ENCODE measurements at places on chromosomes 6 and 20.

GRCh38 chr6:150576651-150577226, 22.9 kb upstream of the PLEKHG1 start:
- DNase-seq: no peak

DNA sequence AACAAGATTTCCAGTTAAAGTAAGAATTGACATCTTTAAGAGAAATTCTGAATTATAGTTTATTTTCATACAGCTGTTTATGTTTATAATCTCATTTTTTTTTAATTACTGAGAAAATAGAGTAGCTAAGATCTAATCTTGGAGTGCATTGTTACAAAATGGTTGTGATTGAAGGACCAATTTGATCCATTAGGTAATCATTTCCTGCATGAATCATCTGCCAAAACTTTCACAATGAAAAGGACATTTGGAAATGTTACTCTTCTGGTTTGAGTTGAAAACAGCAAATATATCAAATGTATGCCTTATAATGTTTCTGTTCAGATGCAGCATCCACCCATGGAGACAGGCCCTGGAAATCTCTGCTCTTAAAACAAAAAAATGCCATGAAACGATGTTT, 19.0 kb downstream of the TUBB2A start:
- DNase-seq: no peak

GRCh38 chr6:71287926-71288227, 734 bp upstream of the OGFRL1 start:
- no peak for DNase-seq

DNA sequence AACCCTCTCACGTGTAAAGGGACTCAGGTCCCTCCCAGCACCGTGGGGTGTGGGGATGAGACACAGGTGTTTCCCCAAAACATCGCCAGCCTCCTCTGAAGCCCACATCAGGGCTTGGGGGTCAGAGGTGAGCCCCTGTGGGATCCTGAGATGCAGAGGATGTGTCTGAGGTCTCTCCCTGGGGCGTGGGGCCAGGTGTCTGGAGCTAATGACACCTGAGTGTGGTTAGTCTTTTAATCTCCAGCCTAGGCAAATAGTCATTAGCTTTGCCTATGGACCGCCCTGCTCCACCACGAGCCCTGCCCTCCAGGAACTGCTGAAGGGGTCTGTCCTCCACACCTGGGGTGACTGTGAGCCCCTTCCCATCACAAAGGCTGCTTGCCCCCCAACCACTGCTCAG, 1.7 kb downstream of the SRMS start:
- no peak for DNase-seq

DNA sequence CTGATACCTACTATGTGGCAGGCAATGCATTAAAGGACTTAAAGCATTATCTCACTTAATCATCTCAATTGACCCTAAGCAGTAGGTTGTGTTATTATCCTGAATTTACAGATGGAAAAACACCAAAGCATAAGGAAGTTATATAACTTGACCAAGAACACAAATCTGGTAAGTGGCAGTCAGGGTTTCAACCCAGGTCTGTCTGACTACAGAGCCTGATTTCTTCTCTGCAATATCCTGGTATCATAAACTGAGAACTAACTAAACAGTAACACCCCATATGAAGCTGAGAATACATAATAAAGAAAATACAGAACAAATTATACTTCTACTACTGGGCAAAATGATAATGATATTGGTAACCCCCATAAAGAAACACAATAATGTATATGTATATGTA, 13.8 kb upstream of the DST start:
- no peak for DNase-seq

- DNase-seq: no peak
Observed at GRCh38 chr6:83270971-83271719, 78.0 kb downstream of the RWDD2A start.

GRCh38 chr6:125271486-125272159, 30.1 kb downstream of the HDDC2 start:
- no peak for DNase-seq

DNA sequence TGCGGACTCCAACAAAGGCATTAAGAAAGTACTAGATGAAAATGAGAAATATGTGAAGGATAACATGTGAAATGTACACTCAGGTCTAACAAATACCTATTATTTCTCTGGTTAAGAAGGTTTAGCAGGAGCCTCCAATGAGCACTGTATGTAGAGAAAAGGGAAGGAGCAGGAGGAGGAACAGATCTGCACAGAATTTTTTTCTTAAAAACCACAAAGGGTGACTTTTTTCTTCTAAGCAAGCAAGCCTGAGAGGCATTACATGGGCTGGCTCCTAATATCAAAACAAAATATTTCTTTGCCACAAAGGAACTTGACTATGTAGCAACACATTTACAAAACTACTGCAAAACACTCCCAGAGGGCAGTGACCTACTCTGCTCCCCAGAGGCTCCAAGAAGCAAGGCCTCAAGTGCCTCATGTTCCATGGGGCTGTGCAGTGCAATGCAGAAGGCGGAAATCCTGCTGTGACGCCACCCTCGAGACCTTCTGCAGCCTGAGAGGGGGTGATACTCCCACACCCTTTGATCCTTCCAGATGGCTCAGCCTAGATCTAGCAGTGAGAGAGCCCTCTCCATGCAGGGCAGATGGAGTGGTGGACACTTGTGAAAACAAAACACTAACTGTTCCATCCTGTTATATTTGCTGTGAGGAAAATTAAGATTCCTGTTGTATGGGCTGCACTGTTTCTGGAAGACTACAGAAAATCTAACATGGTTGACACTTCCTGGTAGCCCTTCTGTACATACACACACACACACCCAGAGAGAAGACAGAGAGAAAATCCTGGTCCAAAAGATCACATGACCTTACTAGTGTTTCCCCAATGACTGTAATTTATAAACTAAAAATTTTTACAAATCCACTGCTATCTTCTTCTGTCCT, 36.0 kb upstream of the SMIM29 start:
- peak; percentile 63 for DNase-seq

GRCh38 chr20:44457016-44457415, 18.7 kb upstream of the TTPAL start:
- DNase-seq: no peak

DNA sequence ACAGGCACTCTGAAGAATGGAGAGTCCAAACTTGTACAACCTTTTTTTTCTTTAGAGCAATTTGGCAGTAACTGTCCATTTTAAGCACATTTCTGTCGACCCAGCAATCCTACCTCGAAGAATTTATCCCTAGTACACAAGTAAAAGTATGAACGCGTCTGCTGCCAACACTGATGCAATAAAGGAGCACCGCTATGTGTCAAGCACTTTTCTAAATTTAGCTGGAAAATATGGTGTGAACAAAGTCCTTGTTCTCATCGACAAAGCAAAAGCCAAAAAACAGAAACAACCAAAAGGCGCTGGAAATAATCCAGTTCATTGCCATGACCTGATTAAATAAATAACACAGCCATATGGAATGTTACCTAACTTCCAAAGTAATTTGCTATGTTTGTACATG, 1.1 kb downstream of the DPM1 start:
- no peak for DNase-seq

DNA sequence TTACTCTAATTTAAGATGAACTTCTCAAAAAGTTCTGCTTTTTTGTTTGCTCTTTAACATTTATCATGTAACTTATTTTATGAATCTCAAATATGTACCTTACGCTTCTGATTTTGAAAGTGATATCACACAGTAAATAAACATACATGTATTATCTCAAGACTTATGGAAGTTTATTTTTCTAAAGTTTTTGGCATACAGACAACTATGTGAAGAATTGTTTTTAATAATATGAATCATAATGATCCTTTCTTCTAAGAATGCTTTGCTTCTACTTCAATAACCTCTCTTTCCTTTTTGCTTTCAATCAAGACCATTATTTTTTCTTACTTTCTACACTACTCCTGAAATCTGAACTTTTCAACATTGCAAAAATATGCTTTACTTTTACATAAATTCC, 816.4 kb downstream of the EYS start:
- no peak for DNase-seq

- DNase-seq: no peak
Observed at GRCh38 chr6:90336388-90336947, 39.8 kb upstream of the BACH2 start.

- DNase-seq: no peak
Observed at GRCh38 chr6:132188556-132189264, 212.6 kb downstream of the MOXD1 start.

DNA sequence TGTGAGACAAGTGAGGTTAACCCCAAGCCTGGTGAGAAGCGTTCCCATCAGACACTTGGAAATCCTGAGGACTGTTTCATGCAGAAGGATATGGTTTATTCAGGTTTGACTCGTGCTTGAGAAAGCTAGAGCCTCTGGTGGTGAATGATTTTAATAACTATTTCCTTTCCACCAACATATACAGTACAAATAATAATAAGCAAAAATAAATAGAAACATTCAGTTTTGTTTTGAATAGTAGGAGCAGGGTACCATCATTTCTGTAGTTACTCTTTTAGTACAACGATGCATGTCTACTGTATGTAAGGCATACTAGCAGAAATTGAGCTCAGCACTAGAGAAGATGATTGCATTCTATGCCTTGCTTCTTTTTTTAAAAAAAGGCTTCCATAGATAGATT, 33.5 kb downstream of the PLG start:
- DNase-seq: no peak

DNA sequence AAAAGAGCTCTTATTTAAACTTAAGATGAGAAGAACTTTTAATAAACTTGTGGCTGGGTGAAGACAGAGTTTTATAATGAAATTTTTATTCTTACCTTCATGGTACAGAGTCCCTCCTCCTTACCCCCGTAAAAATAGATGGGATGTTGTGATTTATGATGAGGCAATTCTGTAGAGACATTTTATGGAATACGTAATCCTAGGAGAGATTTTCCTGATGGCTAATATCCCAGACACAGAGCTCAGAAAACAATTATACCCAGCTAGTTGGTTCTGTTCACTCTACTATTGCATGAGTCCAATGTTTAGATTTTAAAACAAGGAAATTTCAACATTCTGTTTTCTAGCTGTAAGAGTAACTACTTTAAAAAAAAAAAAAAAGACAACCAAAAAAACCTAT, 43.4 kb downstream of the MTHFD1L start:
- DNase-seq: no peak

DNA sequence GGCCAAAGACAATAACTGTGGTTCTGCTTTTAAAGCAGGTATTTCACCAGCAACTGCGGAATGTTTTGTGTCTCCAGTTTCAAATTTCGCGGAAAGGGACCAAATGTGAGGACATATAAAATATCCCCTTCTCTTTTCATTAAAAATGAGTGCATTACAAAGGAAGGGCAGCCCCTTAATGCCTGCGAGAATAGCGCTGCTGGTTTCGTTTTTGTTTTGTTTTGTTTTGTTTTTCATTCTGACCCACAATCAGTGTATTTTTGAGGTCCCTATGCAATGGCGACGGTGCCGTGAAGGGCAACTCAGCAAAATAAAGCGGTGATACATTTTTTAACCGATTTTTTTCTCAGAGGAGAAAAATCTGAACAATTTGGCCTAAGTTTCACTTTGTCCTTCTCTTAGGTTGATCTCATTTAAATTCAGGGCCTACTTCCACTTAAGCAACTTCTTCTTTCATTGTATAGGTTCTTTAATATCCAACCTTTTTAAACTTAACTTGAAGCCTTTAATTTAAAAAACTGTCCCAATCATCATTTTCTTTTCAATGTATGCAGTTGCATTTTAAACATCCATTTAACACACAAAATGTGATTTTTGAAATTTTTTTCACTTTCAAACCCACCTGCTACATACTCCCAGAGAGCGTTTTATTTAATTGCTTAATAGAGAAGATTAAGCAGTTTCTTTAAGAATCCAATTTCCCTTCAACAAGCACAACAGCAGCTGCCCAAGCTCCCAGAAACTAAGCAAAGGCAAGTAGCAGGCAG, 2.9 kb upstream of the HIVEP2 start:
- DNase-seq: no peak

- DNase-seq: no peak
Observed at GRCh38 chr6:152426276-152426675, 210.9 kb downstream of the SYNE1 start.

DNA sequence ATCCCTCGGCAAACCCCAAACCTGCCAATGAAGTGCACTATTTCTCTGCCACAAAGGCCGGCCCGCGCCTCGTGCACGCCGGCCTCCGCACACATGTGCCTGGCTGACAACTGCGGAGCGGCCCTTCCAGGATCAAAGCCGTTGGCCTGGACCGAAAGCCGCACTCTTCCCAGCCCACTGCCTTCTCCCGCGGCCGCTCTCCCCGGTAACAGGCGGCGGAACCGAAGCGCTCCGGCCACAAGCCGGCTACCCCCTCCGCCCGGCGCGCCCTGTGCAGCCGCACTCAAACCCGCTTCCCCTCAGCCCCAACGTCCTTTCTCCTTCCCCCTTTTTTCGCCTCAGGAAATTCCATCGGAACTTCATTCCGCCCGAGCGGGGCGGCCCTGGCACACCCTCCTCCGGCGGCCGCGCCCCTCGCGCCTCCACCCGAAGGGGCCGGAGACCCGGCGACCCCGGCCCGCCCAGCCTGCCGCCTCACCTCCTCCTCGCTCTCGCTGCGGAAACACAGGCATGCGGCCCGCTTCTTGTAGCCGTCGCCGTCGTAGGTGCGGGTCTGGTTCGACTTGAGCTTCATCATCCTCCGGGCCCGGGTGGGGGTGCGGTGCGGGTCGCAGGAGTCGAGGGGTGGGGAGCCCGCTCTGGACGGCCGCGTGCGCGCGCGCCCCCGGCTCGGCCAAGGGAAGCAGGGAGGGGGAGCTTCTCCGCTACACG, 528 bp downstream of the NUDT3 start:
- DNase-seq: peak; percentile 64

DNA sequence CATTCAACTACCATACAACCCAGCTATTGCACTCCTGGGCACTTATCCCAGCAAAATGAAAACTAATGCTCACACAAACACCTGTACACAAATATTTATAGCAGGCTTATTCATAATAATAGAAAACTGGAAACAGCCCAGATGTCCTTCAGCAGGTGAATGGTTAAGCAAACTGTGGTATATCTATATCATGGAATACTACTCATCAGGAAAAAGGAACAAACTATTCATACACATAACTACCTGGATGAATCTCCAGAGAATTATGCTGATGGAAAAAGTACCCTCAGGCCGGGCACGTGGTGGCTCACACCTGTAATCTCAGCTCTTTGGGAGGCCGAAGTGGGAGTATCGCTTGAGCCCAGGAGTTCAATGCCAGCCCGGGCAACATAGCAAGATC, 3.8 kb upstream of the BLTP3A start:
- no peak for DNase-seq

DNA sequence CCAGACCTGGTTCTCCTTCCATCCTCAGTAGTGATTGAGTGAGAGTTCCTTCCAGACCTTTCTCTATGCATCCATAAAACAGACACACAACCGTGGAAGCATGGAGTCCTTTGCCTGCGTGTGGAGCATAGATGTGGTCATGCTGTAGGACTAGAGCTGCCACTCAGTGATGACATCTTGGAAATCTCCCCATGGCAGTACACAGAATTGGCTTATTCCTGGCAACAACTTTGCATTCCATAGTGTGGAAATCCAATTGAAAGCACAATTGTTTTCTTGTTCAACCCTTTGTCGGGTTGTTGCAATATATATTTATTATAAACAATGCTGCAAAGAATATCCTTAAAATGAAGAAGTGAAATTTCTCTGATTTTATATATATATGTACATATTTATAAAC, 547.8 kb downstream of the CDH26 start:
- no peak for DNase-seq
